ENCODE measurements at places on chromosomes 7 and 10.

DNA sequence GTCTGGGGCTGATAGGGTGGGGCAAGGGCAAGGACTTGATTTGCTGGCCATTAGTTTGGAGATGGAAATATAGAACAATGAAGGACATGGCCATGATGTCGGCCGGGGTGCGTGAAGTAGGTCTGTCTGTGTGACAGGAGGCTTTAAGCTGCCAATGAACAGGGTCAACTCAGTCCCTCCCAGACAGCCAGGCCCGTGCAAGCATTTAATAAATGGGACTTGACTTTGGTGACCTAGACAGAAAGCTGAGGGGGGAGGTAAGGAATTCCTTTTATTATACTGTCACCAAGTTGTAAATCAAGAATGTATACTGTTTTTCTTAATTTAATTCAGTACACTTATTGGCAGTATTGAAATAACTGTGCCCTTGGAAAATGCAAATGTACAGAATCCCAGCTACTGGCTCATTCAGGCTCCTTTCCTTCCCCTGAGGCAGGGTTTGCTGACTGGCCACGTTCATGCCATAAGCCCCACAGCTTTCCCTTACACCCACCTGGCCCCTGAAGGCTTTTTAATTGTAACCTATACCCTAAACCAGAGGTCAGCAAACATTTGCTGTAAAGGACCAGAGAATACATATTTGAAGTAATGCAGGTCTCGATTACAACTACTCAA lies 87.2 kb downstream of the WIPF3 start:
- no peak for DNase-seq

DNA sequence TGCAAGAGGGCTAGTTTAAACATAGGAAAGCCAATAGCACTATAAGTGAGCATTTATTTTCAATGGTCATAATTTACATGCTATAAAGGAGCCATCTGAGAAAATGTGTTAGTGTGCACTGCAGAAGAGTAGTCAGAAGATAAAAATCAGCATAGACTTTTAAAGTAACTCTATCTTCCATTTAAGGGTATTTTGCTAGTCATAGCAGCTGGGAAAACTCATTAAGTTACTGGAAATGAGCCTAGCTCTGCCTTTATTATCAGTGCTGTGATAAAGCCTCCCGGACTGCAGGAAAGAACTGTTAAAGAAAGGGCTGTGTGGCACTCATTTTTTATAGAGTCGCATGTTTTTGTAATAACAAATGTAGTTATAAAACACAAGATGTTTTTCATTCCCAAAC lies 825.8 kb upstream of the POM121L12 start:
- DNase-seq, result no peak

DNA sequence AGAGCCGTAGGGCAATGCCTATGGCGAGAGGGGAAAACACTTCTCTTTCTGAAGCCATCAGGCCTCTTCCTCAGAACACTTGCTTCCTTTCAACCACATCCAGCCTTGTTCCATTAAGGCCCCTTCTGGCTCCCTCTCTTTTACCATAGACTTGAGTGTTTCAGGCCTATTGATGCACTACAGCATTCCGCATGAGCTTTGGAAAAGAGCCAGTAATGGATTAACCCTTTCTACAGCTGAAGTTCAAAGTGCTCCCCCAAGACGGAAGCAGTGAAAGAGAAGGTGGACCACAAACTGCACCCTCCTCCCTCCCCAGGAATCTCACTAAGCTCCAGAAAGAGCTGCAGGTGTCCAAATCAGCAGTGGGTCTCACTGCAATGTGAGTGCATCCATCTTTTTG lies 102.7 kb upstream of the C7orf33 start:
- DNase-seq, result no peak

GRCh38 chr10:1746796-1747195 lies 9.5 kb upstream of the ADARB2 start:
- no peak for DNase-seq

DNA sequence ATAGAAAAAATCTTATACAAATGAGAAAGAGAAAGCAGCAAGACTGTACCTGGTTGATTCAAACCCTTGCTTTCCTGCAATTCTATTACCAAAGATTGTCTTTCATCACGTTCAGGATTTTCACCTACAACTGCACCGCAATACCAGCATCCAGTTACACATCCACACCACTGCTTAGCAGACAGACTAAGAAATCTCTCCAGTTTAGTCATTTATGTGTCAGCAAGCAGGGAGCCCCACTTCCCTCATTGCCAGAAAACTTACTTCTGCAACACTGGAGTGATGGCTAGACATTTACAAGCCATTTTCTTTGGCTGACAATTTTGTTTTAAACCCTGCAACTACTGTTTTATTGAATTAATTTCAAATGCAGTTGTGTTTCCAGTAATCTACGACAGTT lies 359.6 kb upstream of the MEOX2 start:
- no peak for DNase-seq

Data from activated CD4-positive, alpha-beta T cell treated with anti-CD3 and anti-CD28 coated beads, Interleukin-2, Interleukin-6, amounts not matched to agents 100 ng/mL and 50 ng/mL, durations not matched to agents 16 hours and 8 hours (primary cell).